Stimulated activated CD4-positive, alpha-beta T cell treated with anti-CD3 and anti-CD28 coated beads, Interleukin-12 subunit alpha, Interleukin-12 subunit beta, amount 100 ng/mL, for 24 hours (primary cell): ENCODE measurements at places on chromosomes 5 and 9.

DNA sequence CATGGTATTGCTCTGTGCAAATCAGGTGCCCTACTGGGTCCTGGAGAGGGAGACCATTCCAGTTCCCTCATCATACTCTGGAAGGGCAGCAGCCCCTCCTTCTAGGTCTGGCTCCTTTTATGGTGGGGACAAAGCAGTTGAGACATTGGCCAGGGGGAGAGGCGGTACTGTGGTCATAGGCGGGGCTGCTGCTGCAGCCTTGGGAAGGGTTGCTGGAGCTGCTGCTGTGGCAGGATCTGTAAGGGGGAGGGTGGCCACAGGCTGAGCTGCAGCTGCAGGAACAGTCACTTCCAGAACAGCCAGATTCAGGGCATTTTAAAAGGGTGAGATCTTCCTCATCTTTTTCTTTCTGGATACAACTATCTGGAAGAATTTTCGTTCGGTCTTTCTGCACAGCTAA is 233.0 kb upstream of the SGCD start:
- DNase-seq: no peak

- no peak for DNase-seq
These were observed 71.6 kb downstream of the GOLM1 start for GRCh38 chr9:86027767-86028166.

GRCh38 chr5:21654-22233 is 70.2 kb upstream of the PLEKHG4B start:
- no peak for DNase-seq

DNA sequence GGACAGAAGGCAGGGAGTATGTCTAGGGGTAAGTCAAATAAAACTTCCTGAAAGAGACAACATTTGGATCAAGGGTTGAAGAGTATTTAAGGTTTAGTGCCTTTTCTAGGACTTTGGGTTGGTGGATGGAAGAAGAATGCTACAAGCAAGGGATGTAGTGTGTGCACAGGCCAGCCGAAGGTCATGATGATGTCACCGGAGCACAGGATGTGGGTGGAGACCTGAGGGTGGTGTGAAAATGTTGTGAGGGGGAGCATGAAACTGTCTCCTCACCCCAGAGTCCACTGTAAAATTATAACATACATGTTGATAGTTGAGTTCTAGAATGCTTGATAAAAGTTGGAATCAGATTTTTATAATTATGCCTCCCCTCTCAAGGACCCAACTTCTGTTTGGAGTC is 553.3 kb upstream of the SGCD start:
- no peak for DNase-seq

DNA sequence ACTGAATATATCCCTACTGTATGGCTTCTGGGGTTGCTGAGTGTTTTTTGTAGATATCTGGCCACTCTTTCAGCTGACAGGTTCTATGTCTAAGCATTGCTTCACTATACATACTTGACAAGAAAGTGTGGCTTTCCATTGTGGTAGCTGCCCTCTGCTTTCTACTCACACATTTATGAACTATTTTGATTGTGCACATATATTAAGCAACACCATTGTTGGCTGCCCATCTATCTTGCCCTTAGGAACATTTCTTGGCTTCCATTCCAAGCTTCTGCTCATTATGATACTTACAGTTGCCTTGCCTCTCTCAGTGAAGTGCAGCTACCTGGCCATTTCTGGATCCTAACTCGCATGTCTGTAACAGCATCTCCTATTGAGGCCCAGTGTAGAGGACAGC is 153.6 kb upstream of the MOCS2 start:
- DNase-seq: no peak

GRCh38 chr5:173231996-173232498 is 3.0 kb downstream of the NKX2-5 start:
- DNase-seq: no peak

GRCh38 chr9:96501633-96502538 is 51.9 kb downstream of the HABP4 start:
- no peak for DNase-seq

- no peak for DNase-seq
These were observed 364.1 kb upstream of the RORB start for GRCh38 chr9:74132986-74133385.

DNA sequence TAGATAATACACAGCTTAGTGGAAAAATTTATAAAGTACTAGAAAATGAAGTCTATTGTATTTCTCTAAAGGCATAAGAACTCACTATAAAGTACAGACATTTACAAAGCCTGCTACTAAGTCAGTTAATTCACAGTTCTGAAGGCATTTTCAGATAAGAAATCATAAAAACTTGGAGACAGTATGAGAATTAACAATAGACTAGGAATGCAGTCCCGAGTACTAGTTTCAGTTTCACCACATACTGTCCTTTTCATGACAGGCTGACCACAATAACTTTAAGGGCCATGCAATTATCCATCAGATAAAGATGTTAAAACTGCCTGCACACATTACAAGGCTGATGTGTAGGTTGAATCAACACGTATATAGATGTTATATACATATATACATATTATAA is 362.6 kb upstream of the SMC2 start:
- DNase-seq: no peak

- no peak for DNase-seq
These were observed 10.1 kb downstream of the ATG12 start for GRCh38 chr5:115831163-115831768.

- no peak for DNase-seq
These were observed 323.4 kb downstream of the TMEM161B start for GRCh38 chr5:87945286-87945650.

- DNase-seq: no peak
These were observed 71.2 kb downstream of the NIPSNAP3B start for GRCh38 chr9:104835161-104835560.

- no peak for DNase-seq
These were observed 69.2 kb downstream of the FAM114A2 start for GRCh38 chr5:153969563-153969895.

GRCh38 chr5:125199968-125200865 is 453.8 kb upstream of the ZNF608 start:
- DNase-seq: no peak

DNA sequence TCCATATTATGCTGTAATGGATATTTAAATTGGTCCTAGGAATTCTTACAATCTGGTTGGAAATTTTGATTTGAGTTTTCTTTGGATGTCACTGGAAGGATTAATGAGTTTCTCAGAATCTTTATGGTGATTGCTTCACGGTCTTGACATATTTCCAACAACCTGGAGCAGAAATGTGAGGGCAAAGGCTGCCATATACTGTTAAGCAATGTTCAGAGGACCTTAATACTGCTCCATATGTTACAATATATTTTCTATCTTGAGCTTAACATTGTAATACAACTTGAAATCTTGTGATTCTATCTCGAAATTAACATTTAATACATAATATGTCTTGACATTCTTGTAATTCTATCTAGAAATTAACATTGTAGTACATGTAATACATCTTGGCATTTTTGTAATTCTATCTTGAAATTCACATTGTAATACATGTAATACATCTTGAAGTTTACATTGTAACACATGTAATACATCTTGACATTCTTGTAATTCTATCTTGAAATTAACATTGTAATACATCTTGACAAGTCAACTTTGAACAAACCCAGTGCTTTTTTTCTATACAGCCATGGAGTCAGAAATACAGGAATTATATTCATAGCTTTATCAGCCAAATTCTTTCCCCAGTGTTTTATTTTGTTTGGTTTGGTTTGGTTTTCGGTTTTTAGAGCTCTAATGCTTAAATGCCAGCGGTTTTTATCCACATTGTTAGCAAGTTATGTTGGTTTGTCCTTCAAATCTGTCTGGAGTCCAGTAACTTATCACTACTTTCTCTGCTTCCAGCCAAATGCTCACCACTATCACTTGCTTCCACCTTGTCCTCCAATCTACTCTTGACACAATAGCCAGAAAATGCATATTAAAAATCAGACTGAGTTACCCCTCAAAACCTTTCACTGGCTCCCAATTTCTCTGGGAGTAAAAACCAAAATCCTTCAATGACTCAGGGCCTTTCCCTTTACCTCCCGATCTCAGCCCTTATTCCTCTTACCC is 3.0 kb upstream of the TUT7 start:
- DNase-seq: no peak

- no peak for DNase-seq
These were observed 411.2 kb upstream of the IRX4 start for GRCh38 chr5:2293906-2294305.

DNA sequence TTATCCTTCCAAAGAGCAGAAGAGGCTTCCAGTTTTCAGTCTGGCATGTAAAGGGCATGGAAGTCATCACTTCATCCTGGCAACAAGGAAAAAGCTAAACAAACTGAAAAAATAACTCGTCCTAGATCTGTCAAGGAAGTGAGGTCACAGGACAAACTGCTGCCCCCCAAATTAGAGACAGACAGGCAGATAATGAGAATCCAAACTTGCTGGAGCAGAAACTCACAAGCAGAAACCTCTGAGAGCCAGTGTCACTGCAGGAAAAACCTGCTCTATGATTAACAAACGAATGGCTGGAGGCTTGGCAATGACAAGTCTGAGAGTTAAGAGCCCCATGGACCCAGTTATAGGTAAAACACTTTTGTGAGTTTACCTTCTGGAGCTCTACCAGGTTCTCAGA is 18.9 kb upstream of the MLANA start:
- no peak for DNase-seq

DNA sequence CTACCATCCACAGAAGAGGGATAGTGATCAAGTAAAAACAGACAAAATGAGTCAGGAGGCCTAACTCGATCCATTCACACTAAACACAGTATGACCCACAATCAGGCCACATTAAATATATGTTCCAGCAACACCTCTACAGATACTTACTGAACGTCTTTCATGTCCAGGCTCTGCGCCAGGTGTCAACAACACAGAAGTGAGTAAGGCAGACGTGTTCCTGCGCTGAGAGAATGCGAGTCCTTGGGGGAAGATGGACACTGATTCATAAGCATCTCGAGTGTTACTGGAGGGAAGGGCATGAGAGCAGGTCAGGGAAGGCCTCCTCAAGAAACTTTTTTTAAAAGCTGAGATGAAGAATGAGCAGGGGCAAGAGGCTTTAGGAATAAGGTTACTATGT is 164.3 kb upstream of the CLINT1 start:
- no peak for DNase-seq

DNA sequence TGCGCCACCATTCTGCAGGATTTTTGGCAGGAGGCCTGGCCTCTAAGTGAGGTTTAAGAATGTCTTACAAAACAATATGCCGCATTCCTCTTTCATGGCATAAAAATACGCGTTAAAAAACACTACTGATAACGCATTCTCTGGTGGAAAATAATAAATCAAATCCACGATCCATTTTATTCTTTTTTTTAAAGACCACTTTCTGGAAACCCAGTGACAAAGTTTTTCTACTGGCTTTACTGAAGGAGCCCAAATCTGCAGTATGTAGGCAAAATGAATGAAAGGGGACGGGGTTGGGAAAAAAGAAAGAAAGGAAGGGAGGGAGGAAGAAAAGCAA is 2.0 kb downstream of the SV2C start:
- DNase-seq: no peak

DNA sequence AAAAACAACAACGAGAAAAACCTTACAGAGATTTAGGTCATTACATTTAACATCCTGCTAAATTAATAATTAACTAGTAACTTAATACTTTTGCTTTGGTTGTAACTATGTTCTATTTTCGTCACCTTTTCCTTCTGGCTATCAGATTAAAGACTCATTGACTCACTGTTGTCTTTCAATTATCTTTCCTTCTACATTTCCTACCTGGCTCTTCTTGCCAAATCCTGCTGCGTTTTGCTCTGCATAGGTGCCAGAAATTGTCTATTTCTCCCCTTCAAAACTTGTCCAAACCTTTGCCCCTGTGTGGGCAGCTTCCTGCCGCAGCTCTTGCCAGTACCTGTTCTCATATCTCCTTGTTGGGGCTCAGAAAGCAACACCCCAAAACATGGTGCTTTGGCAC is 235.5 kb upstream of the ZNF608 start:
- DNase-seq: no peak

- peak; percentile 41 for DNase-seq
These were observed 69.2 kb upstream of the S1PR3 start for GRCh38 chr9:88922091-88922490.

DNA sequence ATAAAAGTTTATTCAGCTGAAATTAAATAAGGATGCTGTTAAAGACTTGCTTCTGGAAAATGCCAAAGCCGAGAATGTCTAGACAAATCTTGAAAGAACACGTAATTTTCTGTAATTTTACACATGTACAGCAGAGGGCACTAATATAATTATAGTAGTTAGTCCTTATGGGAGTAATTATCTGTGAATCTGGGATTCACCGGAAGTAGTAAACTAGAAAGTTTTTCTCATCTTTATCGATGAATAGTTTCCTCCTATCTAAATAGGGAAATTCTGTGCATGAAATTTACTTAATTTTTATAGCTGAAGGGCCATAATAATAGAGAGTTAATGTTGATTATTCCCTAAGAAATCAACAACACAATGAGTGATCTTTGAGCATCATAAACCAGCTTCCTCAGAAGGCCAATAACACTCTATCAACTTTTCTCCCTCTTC is 18.4 kb upstream of the CNTLN start:
- no peak for DNase-seq

- DNase-seq: no peak
These were observed 26.3 kb upstream of the TENT4A start for GRCh38 chr5:6686915-6687409.

- DNase-seq: no peak
These were observed 5.1 kb upstream of the ORM1 start for GRCh38 chr9:114317665-114318357.

- DNase-seq: no peak
These were observed 161.6 kb downstream of the ACTL7B start for GRCh38 chr9:108694170-108694569.

DNA sequence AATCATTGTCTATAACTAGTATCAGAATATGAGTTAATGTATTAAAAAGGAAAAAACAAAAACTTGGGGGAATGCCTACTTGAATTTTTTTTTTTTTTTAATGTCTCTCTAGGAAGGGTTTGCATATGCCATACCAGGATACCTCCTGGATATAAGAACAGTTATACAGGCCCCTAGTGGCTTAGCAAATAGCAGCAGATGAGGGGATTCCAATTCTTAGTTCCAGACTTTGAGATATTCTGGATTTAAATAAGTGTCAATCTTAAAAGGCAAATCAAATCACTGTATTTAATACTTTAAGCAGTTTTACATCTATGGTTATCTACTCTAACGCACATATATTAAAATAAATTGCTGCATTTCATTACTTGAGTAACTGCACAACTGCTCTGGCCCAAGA is 1055.5 kb upstream of the DMAC1 start:
- no peak for DNase-seq
